ENCODE measurements at places on chromosomes 16 and 17. TPM values are rescaled to one million over a fixed set of nuclear protein-coding genes. Genes with fewer than 3 reads are reported as not detected.

DNA sequence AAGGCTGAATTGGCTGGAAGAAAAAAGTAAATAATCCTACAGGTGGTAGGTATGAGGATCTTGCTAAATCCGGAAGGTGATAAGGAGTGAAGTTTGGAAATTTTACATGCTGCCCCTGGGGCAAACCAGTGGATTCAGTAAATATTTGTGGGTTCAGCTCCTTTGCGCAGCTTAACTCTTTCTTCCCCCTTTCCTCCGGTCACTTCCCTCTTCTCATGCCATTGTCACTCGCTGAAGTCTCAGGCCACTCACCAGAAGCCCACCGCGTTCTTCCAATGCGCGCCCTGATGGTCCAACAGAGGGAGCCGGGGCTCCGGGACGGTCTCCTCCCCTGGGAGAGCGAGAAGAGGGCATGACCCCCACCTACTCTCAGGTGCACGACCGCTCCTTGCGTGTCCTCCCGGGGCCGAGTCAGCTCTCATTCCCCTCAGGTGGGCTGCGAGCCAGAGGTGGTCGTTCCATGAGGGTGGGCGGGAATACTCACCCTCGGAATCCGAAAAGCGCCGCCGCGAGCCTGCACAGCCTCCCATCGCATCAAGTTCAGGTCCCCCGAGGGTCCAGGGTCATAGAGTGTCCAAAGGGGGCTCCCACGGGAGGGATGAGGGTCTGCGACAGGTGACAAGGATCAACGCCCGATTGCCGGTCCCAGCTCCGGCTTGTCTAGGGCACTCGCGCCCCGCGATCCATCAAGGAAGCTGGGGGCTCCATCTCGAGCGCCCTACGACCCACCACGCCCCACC lies 474 bp downstream of the CLN3 start:
- no peak for DNase-seq

DNA sequence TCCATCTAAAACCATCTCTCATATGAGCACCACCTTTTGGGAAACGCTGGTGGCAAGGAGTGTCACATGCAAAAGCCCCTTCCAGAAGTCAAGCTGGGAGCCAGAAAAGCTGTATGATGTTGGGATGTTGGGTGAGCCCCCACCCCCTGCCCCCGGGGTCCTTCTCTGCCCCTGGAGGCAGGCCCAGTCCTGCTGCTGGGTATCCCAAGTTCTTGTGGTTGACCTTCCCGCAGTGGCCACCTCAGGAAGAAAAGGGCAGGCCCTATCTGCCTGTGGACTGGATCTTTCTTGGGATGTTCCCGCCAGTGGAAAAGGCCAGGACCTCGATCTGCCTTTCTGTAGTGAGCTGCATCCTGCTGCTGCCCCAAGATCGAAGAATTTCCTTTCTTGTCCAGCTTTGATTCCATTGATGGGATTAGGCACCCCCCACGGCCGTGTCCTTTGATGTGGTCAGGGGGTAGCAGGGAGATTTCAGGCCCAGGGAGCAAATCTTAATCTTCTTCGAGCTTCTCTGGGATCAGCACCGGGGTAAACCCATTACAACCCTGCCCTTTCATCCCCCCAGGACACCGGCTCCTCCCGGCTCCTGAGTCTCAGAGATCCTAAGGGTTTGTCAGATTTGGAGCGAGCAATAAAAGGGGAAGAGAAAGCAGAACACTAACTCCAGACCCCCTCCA lies 165.6 kb downstream of the RAB11FIP4 start:
- DNase-seq: no peak

Gene GPS2
- total RNA-seq: 127 TPM

Gene SLC12A3
- total RNA-seq: not detected

Gene TRPV2
- total RNA-seq: 95.0 TPM

Gene OGFOD3
- total RNA-seq: 28.8 TPM

- peak; percentile 78 for DNase-seq
Observed at GRCh38 chr16:67246756-67247191, 507 bp downstream of the FHOD1 start.

DNA sequence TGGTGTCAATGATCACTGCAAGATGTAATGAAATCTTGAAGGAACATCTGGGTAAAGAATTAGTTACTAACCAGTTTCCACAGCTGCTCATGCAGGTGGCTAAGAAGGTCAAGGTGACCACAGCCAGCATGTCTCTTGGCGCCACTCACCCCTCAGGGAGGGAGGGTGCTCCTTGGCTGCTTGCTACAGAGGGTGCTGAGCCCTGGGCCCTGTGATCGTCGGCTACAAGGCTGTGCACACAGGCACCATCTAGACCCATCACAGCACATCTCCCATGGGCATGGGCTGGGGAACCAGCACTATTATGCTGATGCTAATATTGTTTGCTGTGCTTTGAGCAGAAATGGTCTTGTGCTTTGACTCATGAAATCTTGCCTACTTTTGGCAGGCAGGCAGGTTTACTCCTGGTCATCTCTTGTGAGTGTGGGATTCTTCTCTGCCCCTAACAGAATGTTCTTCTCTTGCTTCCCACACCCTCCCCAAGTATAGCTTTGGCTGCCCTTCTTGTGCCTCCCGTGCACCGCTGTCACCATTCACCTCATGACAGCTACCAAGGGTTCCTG lies 36.4 kb downstream of the TXNDC11 start:
- DNase-seq: no peak

- DNase-seq: no peak
Observed at GRCh38 chr17:80750263-80750662, 205.6 kb downstream of the RPTOR start.

Gene CDK10
- 140 TPM for total RNA-seq

Data from CD4-positive, alpha-beta memory T cell (primary cell).